Activated T-cell treated with anti-CD3 and anti-CD28 coated beads for 4 hours (primary cell): ENCODE measurements at places on chromosomes 2 and 18.

GRCh38 chr2:20077411-20077940 lies 26.0 kb upstream of the LAPTM4A start:
- no peak for DNase-seq

DNA sequence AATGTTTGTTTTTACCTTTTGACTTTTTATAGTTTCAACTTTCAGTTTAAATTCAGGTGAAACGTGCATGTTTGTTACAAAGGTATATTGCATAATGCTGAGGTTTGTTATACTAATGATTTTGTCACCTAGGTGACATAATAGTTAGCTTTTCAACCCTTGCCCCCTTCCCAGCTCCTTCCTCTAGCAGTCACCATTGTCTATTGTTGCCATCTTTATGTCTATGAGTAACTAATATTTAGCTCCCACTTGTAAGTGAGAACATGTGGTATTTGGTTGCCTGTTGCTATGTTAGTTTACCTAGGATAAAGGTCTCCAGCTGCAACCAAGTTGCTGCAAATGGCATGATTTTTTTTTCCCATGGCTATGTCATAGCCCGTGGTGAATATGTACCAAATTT lies 322.3 kb upstream of the SETBP1 start:
- no peak for DNase-seq

GRCh38 chr2:197889041-197889440 lies 84.6 kb downstream of the PLCL1 start:
- no peak for DNase-seq

GRCh38 chr2:158997037-158997790 lies 28.8 kb downstream of the TANC1 start:
- DNase-seq = no peak

- DNase-seq = no peak
These were observed 315.4 kb downstream of the ETAA1 start for GRCh38 chr2:67712484-67712883.

- DNase-seq = no peak
These were observed 10.4 kb downstream of the UBE2E3 start for GRCh38 chr2:180990794-180991193.

DNA sequence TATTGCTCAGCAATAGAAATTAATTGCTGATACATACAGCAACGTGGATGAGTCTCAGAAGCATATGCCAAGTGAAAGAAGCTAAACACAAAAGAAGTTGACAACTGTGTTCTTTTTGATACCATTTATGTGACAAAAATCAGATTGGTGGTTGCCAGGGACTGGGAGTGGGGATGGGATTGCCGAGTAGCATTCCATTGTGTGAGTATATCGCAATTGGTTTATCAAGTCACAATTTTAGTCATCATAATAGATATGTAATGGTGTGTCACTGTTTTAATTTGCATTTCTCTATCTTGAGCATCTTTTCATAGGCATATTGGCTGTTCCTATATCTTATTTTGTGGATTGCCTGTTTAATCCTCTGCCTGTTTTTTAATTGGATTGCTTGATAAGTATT lies 20.9 kb downstream of the STRADB start:
- DNase-seq = no peak

DNA sequence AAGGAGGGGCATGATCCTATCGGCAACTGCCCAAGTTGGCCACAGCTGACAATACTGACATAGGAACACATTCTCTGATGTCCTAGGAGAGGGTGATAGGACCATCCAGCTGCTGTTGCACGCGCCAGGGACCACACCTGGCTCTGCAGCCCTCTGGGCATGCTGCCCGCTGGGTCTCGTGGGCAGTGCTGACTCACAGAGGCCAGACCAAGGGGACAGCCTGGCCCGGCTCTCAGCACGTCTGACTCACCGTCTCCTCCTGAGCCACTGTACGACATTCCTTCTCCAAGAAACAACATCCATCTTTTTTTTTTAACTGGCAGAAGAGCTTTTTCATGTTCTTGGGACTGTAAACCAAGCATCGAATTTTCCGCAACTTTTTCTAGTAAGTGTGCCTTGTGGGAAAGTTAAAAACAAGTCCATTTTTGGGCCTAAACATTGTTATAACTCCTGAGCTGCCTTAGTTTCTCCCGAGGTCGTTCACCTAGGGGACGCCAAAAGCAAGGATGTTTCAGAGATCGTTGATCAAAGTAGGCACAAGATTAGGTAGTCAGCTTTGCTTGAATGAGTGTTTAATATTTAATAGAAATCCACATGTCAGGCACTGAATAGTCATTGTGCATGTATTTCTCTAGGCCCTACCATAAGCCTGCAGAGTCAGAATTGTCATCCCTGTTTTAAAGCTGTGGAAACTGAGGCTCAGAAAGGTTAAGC lies 100.3 kb downstream of the TTC32 start:
- no peak for DNase-seq

GRCh38 chr18:45896991-45897390 lies 70.1 kb downstream of the EPG5 start:
- DNase-seq = no peak

DNA sequence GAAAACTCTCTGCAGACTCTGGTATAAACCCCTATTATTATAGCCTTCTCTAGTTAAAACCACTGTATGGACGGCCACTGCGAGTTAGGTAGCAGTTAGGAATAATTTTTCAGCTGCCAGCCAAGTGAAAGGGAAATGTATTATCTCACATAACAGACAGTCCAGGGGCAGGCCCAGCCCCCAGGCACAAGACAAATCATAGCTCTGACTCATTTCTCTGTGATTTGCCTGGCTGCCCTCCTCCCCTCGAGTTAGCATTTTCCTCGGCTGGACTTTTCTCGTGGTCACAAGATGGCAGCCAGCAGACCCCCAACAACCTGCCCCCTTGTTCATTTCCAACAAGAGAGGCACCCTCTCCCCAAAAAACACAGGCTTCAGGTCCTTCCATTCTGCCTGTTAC lies 10.5 kb downstream of the VIT start:
- no peak for DNase-seq

DNA sequence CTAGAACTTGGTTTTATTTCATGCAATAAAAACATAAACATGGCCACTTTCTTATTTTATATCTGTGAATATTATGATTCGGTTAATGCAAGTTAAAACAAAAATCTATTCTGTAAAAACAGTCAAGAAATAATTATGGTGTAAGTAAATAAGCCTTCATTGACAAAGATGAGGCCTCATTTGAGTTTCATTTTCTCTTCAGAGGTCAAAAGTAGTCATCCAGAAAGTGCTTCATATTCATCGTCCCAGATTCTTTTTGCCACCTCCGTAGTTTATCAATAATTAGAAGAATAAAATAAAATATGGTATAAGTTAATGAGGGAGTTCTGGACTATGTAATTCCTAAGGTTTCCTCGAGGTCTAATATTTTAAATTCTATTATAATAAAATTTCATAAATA lies 19.4 kb upstream of the HNRNPA3 start:
- no peak for DNase-seq

DNA sequence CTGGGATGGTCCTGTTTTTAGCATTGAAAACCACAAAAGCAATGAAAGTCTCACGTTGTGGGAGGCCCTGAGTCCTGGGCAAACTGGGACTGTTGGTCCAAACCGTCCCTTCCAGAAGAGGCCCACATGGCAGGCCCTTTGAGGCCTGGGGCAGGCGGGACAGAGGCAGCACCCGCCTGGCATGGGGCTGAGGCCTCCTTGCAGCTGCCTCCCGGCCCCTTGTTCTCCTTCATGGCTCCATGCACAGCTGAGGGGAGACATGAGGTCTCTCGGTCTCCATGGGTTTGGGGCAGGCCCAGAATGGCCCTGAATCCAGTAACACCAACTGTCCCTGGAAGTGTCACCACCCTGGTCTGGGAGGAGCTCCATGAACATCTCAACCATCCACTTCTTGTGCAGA lies 61.9 kb downstream of the RRM2 start:
- DNase-seq = no peak

- DNase-seq = no peak
These were observed 46.3 kb upstream of the CCDC150 start for GRCh38 chr2:196592911-196593881.

GRCh38 chr2:222862106-222862908 lies 1.5 kb downstream of the ACSL3 start:
- no peak for DNase-seq

- no peak for DNase-seq
These were observed 101.5 kb upstream of the NEDD4L start for GRCh38 chr18:57942493-57942892.

GRCh38 chr2:108118996-108119395 lies 120.8 kb upstream of the SULT1C3 start:
- DNase-seq = no peak

GRCh38 chr2:86624267-86624547 lies 542 bp upstream of the RNF103 start:
- no peak for DNase-seq

DNA sequence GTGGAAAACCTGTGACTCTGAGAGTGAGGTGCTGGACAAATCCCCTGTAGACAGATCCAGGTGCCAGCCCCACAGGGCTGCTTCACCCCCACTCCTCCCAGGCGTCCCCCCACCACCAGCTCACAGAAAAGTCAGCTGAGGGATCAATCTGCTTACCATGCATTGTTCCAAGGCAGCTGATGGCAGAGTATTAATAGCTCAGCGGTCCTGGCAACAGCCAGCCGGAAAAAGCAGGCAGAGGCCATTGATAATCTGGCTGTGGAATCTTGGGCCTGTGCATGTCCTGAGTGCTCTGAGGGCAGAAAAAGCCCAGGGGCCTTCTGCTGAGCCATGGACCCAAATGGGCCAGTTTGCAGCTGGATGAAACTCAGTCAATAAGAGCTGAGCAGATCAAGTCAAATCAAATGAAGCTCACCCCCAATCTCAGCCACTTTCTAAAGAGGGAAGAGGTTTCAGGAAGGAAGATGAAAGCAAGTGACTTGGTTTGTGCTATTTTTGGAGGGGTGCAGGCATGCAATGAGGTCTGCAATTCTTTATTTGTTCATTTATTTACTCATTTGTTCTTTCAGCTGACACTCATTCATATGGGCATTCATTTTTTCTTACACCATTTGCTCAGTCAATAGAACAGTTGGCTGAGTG lies 63.4 kb downstream of the GYPC start:
- DNase-seq = no peak

DNA sequence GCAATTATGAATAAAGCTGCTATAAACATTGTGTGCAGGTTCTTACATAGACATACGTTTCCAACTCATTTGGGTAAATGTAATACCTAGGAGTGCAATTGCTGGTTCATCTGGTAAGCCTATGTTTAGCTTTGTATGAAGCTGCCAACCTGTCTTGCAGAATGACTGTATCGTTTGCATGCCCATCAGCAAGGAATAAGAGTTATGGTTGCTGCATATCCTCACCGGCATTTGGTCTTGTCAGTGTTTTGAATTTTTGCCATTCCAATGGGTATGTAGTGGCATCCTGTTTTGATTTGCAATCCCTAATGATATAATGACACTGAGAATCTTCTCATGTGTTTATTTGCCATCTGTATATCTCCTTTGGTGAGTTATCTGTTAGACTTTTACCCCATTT lies 20.7 kb downstream of the CCDC150 start:
- DNase-seq = no peak

- no peak for DNase-seq
These were observed 318.9 kb upstream of the SYT4 start for GRCh38 chr18:43596105-43596712.

- no peak for DNase-seq
These were observed 21.3 kb upstream of the COPS8 start for GRCh38 chr2:237064203-237065070.

DNA sequence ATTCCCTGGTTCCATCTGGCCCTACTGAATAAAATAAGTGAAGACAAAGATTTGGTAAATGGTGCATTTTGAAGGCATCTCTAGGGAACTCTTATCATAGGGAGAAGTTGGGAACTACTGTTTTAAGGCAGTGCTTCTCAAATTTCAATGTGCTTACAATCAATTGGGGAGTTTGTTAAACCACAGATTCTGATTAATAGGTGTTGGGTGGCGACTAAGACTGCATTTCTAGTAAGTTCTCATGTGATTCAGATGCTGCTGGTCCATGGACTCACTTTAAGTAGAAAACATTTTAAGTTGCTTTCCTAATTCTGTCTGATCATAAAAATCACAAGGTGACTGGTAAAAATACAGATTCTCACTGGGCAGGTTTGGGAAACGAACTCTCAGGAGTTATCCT lies 14.6 kb downstream of the FARSB start:
- DNase-seq = no peak

DNA sequence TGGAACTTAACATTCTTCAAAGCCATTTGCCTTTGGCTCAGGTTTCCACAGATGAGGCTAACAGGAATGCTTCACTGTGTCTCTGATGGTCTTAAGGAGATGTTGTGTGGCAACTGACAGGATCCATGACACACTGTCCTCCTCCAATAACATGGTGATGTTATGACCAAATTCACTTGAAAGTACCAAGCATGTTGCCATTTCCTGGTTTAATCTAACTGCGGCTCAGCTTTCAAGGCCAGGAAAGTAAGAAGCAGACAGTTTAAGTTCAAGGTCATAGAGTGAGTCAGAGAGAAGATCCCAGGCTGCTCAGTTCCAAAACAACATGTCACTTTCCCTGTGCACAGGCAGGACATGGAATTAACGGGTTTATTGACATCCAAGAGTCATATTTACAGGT lies 513.6 kb downstream of the STK39 start:
- DNase-seq = no peak

GRCh38 chr2:80351231-80351630 lies 46.7 kb upstream of the LRRTM1 start:
- DNase-seq = no peak

GRCh38 chr2:189015359-189015758 lies 41.2 kb downstream of the COL3A1 start:
- no peak for DNase-seq

DNA sequence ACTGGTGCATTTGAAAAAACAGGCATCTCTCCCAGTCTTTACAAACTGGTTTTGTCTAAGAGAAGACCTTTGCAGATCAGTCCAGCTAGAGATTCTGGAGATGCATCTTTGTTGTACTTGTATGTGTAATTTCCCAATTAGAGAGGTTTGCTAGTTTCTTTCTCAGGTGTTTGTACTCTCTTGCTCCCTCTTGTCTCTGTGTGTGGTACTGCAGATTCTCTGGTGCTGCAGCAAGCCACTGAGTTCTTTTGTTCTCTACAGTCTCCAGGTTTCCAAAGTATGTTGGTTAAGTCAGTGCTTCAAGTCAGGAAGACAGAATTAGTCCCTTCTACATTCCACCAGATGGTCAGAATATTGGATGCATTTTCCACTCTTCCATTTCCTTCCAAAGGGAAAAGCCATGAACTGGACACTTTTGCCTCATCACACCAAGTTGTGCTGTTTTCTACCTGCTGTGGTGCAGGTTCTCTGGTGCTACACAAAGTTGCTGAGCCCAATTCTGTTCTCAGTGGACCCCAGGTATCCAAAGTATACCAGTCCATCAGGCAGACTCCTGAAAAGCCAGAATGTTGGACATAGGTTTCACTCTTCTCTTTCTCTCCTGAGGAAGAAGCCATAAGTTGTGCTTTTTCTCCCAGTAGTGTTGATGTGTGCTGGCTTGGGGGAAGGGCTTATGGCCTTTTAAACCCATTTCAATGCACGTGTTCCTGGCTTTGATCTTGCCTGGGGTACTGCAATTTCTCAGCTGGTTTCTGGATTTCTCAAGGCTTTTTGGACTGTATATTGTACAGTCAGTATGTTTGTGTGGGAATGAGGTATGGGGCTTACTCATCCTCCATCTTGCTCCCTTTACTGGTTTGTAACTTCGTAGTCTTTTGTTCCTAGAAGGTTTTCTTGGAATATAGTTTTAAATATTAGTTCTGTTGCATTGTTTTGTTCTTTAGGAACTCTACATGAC lies 29.8 kb downstream of the EPC2 start:
- DNase-seq = peak; percentile 12

- DNase-seq = no peak
These were observed 129.4 kb downstream of the ZEB2 start for GRCh38 chr2:144390424-144391020.

GRCh38 chr18:10259901-10260300 lies 194.5 kb upstream of the APCDD1 start:
- no peak for DNase-seq
